ENCODE measurements at places on chromosomes 11 and 22. TPM values are rescaled to one million over a fixed set of nuclear protein-coding genes. Genes with fewer than 3 reads are reported as not detected.
A peak's percentile ranks its signal among the peaks of the same experiment; 100 is the strongest.

The GANAB gene
- total RNA-seq: 214 TPM

The PAX6 gene
- total RNA-seq: 1.8 TPM

The ADAMTS8 gene
- 0.40 TPM for total RNA-seq

The TEX54 gene
- total RNA-seq: not detected

The GP1BB gene
- total RNA-seq: not detected

- DNase-seq: peak; percentile 97
Measured at GRCh38 chr22:30426388-30427353, 1.1 kb downstream of the MTFP1 start.

GRCh38 chr22:47762141-47762540, 999.7 kb downstream of the TBC1D22A start:
- DNase-seq: no peak

- no peak for DNase-seq
Measured at GRCh38 chr11:65225279-65226102, 36.3 kb upstream of the POLA2 start.

DNA sequence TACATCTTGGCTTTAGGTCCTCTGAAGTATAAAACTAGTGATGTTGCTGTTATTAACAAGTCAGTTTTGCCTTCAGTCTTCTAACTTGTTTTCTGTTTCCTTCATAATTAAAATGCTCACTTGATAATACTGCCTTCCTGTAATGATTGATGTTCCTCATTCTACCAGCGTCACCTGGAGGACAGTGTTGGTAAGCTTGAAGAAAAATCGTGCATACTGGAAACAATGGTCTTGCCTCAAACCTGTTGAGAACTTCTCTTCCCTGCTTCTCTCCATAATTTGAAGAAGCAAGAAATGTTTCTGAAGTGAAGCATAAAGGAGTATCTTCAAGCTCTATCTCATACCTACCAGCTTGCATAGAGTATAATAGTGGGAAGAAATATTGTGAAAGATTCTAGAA, 3.0 kb downstream of the YWHAH start:
- no peak for DNase-seq

The DRD2 gene
- total RNA-seq: 0.31 TPM

DNA sequence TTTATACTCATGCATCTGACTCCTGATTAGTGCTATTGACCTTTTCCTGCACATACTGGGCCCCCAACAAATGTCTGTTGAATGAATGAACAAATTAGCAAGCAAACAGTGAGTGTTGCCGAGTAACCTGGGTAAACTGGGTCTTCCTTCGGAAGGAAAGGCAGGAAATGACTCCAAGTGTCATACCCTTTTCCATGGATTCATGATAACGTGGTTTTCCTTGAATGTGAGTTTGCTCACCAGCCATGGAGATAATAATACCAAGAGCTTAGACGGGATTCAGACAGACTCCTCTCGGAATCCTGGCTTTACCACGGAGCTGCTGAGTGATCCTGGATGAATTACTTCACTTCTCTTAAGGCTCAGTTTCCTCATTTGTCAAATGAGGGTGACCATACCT, 16.7 kb downstream of the TECTA start:
- no peak for DNase-seq

The RTN4RL2 gene
- total RNA-seq: 0.98 TPM

- no peak for DNase-seq
Measured at GRCh38 chr11:68687986-68688385, 3.6 kb downstream of the GAL start.

DNA sequence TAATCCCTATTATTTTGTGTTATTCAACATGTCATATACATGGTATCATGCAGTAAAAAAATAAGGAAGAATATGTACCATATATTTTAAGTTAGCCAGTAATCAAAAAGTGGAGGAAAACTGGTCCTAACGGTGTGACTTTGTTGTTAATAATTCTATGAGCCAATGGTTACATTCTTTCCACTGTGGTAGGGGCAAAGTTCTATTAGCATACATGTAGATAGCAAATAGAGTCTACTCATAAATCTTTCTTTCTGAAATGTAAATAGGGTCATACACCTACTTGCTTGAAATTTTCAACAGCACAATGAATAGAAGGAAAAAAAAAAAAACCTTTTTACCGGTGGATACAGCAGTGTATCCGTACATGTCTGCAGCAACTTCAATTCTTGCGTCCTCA, 364.8 kb downstream of the RAB38 start:
- DNase-seq: no peak

The MUC2 gene
- 2,135 TPM for total RNA-seq

DNA sequence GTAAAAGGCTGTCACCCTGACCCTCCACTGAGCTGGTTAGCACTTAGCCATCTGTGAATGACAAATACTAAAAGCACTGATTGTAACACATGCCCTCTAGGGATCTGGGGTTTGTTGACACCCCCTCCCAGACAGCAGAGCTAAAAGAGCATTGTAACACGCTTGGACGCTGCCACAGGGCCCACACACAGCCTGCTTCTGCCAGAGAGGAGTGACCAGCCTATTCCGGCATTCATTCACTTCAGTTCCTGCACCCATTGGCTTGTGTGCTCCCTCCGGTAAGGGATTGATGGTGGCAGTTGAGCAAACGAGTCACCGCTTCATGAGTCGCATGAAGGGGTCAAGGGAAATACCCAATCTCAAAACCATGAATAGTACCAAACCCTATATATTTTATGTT, 15.8 kb downstream of the OR10D3 start:
- DNase-seq: no peak

DNA sequence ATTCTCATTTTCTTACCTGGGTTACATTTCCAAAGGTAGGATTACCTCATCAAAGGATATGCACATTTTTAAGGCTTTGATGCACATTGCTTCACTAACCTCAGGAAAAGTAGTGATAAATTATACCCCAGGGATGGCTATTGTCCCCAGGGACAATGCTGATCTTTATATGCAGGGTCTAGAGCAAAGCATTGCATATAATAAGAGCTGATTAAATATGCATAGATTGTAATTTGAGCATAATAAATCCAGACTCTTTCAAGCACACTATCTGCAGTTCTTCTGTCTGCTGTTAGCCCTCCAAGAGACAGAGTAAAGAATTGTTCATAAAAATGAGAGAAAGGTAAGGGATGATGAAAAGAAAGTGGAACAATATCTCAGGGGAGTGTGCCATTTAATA, 57.3 kb upstream of the SYT13 start:
- no peak for DNase-seq

DNA sequence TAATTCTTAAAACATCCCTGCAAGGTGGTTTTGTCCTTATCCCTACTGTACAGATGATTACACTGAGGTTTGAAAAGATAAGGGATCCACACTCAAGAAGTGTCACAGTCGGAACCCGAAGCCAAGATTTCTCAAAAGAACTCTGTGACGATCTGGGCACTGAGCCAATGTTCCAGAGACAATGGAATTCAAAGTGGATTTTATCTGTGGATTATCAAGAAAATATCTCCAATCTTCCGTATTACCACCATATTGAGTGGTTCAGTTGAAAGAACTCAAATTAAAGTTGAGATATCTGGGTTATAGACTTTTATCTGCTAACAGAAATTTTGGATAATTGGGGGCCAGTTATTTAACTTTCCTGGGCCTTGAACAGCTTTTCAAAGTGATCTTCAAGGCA, 100.0 kb upstream of the GRAMD1B start:
- DNase-seq: no peak

GRCh38 chr11:28107191-28107749, 686 bp downstream of the KIF18A start:
- DNase-seq: no peak

The BEST1 gene
- 1.6 TPM for total RNA-seq

DNA sequence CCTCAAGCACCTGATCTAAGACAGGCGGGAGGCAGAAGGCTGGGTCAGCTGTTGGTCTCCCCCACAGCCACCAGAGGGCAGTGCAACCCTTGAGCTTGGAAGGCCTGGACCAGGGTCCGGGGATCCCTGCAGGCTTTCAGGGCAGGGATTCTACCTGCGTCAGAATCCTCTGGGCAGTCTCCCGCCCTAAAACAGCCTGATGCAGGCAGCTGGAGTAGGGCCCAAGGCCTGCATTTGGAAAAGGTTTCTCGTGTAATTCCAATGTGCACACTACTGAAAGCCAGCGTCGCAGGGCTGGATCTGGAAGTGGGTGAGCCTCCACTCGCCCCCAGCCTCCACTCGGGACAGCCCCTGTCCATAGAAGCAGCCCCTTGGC, 31.8 kb downstream of the BID start:
- DNase-seq: peak; percentile 39

DNA sequence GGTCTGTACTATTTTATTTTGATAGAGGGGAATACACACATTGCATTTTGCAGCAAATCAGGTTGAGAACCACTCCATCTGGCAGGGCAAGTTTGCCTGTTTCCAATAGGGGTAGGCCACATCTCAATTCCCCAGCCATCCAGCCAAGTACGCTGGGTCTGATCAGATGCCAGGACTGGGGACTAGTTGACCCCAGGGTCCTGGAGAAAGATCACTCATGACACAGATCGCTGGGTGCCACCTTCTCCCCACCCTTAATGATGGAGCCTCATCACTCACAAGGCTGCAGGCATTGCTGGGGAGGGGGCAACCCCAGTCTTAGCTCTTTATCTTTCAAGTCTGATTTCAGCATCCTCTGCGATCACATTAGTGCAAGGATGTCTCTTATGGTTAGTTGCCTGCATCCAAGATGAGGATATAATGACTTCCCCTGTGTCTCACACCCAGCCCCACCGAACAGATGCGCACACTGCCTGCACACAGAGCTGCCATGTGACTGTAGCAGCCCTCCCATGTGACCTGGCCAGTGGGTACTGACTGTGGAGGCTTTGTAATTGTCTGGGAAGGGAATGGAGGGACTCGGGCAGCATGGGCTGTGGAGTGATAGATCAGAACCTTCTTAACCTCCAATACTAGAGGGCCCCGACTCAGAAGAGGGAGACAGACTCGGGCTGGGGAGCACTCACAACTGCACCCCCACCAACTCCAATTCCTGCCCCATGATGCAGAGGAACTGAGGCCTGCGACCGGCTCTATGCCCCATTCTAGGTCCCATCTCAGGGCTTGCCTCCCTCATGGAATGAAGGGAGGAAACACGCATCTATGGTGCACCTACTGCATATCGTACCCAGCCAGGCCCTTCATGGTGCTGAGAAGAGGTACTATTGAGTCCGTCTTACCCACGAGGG, 155.8 kb downstream of the DSCAML1 start:
- no peak for DNase-seq

DNA sequence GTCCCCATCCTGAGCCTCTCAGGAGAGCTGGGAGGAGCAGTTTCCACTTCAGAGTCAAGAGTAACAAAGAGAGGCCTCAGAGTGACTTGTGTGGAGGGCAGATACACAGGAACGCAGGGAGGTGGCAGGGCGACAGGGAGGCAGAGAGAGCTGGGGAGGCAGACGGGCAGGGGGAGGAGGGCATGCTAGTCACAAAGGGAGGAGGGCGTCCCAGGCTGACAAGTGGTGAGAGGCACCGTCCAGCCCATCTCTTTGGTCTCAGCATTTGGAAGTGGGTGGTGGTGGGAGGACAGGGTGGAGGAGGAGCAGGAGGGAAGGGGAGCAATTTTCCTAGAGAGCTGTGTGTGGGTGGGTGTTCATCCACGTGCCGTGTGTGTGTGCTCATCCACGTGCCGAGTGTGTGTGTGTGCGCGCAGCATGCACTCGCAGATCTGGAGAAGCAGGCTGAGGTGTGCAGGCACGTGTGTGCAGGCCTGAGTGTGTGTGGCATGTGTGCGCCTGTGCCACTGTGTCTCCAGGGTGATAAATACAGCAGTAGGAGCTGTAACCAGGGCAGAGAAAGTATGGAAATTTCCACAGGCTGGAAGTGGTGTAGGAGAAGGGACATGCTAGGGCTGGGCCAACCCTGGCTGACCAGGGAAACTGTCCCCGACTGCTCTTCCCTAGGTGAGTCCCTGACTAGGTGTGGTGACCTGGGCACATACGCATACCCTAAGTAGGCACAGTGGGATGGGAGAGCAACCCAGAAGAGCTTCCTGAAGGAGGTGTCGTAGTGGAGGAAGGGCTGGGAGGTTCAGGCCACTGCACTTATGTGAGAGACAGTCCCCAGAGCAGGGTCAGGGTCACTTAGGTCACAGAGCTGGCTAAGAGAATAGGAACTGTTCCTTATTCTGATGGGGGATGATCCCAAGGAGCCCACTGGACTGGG, 7.3 kb upstream of the PDE2A start:
- DNase-seq: no peak

- no peak for DNase-seq
Measured at GRCh38 chr11:86676533-86677154, 4.2 kb upstream of the ME3 start.

- no peak for DNase-seq
Measured at GRCh38 chr11:74714904-74715303, 16.3 kb downstream of the CHRDL2 start.

The OR51Q1 gene
- total RNA-seq: not detected

- DNase-seq: no peak
Measured at GRCh38 chr11:17992916-17993315, 19.9 kb downstream of the SERGEF start.

- no peak for DNase-seq
Measured at GRCh38 chr22:19635644-19636043, 78.7 kb upstream of the SEPTIN5 start.
